ENCODE measurements at places on chromosomes 2 and 18. TPM values are rescaled to one million over a fixed set of nuclear protein-coding genes. Genes with fewer than 3 reads are reported as not detected.

UGT1A3 gene
- 0.16 TPM for total RNA-seq

INPP4A gene
- total RNA-seq: 35.4 TPM

GPAT2 gene
- total RNA-seq: 8.8 TPM

PIEZO2 gene
- total RNA-seq: 11.4 TPM

MPV17 gene
- total RNA-seq: 79.4 TPM

SCN7A gene
- 12.1 TPM for total RNA-seq

- DNase-seq: no peak
Observed at GRCh38 chr18:6866552-6867085, 137.1 kb downstream of the ARHGAP28 start.

DNA sequence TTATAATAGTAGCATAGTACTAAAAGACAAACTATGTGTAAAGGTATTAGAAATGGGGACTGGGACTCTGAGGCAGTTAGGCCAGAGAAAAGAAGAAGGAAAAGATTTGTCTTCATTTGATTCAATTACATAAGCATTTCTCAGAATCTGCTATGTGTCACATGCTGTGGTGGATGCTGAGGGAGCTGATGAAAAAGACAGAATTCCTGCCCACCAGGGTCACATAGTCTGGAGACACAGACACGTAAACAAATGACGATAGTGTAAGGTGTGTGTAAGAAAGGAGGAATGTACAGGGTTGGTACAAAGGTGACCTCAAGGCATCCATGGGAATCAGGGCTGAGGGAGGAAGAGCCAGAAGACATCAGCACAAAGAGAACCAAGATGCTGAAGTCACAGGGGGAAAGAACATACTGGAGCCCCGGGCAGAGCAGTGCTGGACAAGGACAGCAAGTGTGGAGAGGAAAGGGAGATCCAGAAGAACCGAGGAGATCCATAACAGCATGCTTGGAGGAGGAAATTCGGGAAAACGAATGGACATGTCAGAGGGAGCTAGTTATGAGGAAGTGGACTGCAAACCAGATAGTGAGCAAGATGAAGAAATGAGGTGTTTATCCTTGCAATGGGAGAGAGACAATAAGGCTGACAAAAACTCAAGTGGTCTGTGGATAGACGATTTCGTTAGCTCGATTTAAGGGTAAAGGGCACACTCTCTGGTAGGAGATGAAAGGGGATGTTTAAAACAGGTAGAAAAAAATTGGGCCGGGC is 1.2 kb upstream of the MAPRE3 start:
- no peak for DNase-seq

DNA sequence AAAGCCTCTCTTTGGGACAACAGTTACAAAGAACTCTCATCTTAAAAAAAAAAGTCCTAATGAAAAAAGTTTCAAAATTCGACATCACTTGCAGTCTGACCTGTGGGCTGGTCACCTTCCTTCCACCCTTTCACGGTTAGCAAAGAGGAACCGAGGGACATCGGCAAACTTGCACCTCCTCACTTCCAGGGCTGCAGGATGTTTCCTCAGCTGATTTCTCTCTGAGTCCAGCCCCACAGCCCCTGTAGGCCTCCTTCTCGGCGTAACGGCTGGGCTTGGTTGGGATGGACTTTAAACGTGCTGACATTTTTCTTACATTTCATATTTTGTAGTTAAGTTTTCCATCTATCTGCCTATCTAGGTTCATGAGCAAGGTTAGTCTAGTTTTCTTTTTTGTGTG is 5.7 kb upstream of the CAB39 start:
- DNase-seq: no peak

DNA sequence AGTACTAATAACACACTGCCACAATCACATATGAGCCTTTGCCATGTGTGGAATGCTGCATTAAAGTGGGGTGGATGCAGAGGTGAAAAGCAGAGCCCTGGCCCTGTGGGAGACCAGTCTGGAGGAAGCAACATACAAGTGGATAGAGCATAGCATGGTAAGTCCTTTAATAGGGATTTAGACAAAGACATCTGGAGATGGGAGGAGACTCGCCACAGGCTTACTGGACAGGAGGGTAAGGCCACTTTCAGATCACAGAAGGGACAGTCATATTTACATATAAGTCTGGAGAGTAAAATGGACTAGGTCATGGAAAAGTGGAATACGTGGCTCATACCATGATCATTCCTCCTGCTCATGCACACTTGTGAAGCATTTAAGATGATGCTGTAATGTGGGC is 84.3 kb downstream of the PPP1R1C start:
- no peak for DNase-seq

- no peak for DNase-seq
Observed at GRCh38 chr2:147405651-147406050, 439.2 kb upstream of the ACVR2A start.

DNA sequence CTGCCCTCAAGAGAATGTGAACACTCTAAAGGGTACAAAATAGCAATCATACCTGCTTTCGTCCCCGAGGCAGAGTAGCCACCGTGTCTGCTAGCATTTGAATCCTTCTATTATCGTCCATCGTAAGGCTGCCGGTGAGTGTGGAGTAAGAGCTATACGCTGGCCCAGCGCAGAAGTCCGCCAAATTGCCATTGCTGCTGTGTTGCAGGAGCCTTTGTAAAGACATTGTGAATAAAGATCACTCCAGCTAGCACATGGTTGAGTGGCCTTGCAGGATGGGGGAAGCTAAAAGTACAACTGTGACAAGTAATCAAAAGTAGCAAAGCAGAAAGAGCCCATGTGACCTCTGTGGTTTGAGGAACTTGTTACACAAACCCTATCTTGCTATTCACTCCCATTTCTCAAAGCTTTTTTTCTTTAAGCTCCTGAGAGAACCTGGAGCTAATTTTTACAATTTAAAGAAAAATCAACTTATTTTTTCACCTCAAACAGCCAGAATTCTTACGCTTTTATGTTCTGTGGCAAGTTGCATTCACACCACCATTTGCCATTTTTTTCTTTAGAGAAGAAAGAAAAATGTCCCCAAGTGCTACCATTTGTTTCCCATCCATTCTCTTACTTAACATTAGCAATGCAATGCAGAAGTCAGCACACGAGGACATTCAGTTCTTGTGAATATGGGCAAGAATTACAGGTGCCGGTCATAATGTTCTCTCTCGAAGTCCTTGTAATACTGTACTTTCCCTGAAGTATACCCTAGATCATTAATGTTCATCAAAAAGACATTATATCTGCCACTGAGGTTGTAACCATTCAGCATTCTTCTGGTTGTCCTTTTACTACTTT is at the start of gene CYTIP:
Gene CYTIP, minus strand, starts transcription at position 295 of the 846 bp plus-strand sequence. Its CDS starts 69 bp downstream, at position 226.
- no peak for DNase-seq

DNA sequence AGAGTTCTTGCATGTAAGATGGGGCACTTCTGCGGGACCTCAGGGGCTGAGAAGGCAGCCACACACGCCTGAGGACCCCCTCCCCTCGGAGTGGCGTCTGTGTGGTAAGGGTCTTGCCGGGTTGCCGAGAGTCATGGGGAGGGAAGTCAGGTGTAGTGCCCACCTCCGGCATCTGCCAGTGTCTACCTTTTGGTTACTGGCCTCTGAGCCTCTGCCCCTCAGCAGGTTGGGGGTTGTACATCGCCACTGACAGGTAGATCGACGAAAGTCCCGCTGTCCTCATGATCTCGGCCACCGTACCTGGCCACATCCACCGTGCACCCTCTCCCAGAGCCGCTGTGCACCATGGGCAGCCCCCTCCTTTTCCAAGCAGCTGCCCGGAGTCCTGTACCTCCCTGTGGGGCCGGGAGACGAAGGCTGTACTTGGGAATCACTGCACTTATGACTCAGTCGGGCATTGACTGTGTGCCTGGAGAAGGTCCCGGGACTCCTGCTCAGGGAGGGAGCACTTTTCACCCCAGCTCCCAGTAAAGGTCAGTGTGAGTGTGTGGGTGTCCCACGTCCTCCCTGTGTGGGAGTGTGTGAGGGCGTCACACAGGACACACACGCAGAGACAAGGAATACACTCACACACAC is 332.4 kb upstream of the MYT1L start:
- no peak for DNase-seq

DNA sequence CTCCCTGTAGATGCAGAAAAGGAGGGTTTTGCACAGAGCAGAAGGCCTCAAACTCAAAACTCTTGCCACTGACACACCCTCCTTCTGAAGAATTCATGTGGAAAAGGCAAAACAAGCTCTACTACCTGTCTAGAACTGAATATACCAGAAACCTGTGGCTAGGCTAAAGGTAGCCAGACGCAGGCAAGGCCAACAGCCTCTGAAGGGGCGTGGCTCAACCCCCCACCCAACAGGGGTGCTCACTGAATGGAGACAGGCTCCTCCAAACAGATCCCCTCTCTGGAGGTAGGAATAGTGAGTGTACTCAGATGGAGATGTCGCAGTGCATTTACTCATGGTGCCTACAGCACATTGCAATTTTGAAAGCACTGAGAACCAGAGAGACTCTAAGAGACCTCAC is 3.0 kb upstream of the STK17B start:
- no peak for DNase-seq

DNA sequence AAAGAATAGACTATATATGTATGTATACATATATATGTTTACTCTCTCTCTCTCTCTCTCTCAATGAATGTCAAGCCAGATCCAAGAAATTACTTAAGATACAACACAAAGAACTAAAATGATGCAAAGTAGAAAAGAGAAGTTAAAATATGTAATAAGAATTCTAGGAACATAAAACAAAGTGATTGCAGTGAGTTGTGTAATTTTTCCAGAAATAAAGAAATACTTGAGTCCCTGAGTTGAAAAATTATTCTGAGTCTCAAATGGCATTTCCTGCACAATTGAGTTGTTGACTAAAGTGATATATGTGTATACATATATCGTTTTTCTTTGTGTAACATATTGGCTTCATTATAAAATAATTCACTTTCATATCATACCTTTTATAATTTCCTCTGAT is 262.4 kb downstream of the INSIG2 start:
- DNase-seq: no peak

GRCh38 chr2:237932731-237933131 is 34.1 kb upstream of the UBE2F start:
- DNase-seq: no peak

Data from breast epithelium (tissue), 4 donors.